Smooth muscle cell of the pulmonary artery (primary cell): ENCODE measurements at places on chromosomes 7 and 10. TPM values are rescaled to one million over a fixed set of nuclear protein-coding genes. Genes with fewer than 3 reads are reported as not detected.

IQCE gene
- total RNA-seq = 9.6 and 12.9 TPM in 2 replicates

ARPC1A gene
- total RNA-seq = 198 and 257 TPM in 2 replicates

LGI1 gene
- 0.13 TPM in 1 of 2 replicates, not detected in the other for total RNA-seq

CALML3 gene
- not detected in 2 replicates for total RNA-seq

ASB10 gene
- total RNA-seq = not detected in 2 replicates

RPEL1 gene
- 0.07 TPM in 1 of 2 replicates, not detected in the other for total RNA-seq

CUL2 gene
- total RNA-seq = 38.7 and 41.1 TPM in 2 replicates
